ENCODE measurements at places on chromosomes 2 and 18.

DNA sequence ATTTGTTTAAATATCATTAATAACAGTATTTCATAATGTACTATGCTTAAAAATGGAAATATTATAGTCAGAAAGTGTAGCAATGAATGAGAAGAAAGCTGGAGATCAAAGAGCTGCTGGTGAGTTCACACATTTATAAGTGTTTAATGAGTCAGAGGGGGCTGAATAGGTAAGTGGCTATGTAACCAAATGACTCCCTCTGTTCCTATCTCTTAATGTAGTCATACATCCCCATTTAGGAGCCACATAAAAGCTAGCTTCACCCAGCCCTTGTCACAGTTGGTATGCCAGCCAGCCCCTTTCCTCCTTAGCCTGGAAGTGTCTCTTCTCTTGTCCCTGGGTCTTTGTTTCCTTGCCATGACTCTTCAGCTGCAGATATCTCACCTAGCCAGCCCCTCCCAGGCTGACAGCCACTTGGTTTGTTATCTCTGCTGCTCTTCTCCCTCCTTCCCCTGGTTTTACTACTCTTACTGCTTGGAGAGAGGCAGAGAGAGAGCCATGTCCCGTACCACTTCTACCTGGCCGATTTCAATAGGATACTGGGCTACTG, 438.6 kb upstream of the HNMT start:
- DNase-seq, result no peak

DNA sequence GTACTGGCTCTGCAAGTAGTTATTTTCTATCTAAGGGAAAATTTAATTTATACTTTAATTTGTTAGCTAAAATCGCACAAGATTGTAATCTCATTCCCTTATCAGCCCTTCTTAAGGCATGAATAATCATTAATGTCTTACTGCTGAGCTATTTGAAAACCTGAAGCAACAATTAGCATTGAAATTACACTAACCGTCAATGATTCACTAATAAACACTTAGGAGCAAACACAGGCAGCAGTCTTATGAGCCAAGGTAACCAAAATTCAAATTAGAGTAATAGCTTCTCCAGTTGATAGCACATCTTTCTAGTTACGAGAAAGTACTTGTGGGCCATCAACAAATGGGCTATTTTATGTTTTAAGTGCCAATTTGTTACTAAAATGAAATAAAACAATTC, 1289.7 kb downstream of the LRP1B start:
- DNase-seq, result no peak

DNA sequence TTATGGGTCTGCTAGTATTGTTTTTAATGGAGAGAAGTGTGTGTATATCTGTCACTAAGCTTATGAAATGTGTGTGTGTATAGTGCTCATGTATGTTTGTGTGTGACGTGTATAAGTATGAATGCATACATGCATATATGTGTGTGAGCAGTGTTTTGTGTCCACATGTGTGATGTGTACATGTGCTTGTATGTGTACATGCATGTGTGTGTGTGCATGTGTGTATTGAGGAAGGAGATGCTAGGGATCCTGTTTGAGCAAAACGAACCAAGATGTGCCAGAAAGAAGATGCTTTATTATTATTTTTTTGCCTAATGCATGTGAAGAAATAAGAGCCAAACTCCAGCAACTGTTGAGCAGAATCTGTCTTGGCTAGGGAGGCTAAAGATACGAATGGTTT, 301.3 kb upstream of the SKOR2 start:
- DNase-seq, result no peak

- DNase-seq, result no peak
These were observed 64.8 kb upstream of the DARS1 start for GRCh38 chr2:136049991-136050920.

DNA sequence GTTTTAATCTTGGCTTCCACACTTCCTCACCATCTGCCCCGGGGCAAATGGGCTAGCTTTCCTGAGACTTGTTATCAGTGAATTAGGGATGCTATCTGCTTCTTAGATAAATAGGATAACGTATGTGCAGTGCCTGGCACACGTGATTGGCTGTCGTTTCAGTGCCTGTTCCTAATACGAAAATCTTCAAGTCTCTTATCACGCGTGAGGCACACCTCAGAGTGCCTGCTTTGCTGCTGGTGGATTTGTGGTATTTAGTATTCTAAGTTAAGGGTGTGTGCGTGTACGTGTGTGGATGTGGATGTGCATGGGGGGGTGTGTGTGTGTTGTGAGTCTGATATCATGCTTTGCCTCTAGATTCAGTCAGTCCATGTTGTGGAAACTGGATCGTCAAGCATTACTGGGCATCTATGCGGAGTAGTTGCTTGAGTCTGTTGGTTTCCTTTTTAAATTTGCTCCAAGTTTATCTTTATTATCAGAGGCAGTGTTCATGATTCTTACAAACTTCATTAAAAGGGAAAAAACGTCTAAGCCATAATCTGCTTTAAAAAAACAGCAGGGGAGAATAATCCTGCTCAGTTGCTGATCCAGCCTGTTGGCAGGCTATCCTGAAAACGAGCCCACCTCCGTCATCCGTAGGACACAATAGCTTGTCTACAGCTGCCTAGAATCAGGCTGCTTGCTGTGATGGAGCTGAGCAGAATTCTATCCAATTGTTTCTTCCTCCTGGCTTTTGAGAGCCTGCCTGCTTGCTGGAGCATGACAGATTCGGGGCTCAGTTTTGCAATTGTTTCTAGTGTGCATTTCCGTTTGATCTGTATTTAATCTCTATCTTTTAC, 6.6 kb downstream of the SH3RF3 start:
- DNase-seq, result no peak

GRCh38 chr2:240467149-240467642, 31.7 kb downstream of the GPC1 start:
- peak; percentile 2 for DNase-seq

- no peak for DNase-seq
These were observed 267.6 kb upstream of the RAB12 start for GRCh38 chr18:8341481-8342230.

DNA sequence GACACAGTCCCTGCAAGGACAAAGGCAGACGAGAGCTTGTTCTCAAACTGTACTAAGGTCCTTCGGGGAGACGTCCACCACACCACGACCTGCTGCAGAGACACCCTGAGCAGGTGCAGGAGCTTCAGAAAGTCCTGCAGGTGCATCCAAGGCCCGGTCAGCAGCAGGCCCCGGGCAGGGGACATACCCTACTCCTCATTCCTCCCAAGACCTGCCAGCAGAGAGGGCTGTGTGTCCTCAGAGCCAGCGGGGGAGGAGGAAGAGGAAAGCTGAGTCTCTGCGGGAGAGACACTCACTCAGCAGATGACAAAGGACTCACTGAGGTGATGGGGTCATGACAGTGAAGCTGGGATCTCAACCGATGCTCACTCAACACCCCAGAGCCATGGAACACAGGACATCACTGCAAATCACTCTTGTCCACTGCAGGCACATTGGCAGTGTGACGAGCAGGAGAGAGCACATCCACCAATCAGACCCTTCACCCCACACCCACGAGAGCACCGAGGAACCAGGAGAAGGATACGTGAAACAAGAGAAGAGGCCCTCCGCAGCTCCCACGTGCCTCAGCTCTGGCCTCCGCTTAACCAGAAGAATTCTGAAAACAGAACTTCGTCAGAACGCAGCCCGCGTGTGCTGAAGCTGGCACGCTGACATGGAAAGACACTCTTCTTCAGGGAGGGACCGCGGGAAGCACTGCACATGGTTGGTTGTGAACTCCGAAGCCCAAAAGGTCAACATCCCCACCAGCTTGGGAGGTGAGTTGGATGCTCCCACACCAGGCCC, 9.3 kb downstream of the HDAC4 start:
- no peak for DNase-seq

GRCh38 chr2:237662671-237663093, 35.3 kb downstream of the LRRFIP1 start:
- DNase-seq, result no peak

DNA sequence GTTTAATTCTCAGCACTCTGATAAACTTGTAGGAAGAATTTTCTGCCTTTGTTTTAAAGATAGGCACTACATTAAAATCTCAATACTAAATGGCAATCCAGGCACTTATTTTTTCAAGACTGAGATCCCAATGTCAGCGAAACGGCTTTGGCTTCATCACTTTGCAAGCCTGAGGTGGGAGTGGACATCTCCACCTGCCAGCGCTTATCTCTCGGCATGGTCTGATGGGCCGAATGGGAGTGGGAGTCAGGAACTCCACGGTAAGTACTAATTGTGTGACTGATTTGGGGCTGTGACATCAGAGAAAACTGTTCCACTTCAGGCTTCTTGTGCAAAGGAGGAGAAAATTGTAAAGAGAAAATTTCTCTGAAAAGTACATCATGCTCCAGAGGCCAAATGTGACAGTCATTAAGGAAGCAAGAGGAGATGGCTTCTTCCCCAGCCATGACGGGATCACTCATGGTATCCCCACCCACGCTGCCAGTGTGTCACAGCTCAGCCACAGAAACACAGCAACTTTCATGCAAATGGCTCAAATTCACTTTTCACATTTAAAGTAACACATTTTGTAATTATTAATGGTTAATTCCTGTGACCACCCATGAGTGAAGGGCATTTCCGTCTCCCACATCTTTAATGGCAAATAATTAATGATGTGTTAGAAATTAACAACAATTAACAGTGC, 385.5 kb upstream of the HNRNPA3 start:
- no peak for DNase-seq

DNA sequence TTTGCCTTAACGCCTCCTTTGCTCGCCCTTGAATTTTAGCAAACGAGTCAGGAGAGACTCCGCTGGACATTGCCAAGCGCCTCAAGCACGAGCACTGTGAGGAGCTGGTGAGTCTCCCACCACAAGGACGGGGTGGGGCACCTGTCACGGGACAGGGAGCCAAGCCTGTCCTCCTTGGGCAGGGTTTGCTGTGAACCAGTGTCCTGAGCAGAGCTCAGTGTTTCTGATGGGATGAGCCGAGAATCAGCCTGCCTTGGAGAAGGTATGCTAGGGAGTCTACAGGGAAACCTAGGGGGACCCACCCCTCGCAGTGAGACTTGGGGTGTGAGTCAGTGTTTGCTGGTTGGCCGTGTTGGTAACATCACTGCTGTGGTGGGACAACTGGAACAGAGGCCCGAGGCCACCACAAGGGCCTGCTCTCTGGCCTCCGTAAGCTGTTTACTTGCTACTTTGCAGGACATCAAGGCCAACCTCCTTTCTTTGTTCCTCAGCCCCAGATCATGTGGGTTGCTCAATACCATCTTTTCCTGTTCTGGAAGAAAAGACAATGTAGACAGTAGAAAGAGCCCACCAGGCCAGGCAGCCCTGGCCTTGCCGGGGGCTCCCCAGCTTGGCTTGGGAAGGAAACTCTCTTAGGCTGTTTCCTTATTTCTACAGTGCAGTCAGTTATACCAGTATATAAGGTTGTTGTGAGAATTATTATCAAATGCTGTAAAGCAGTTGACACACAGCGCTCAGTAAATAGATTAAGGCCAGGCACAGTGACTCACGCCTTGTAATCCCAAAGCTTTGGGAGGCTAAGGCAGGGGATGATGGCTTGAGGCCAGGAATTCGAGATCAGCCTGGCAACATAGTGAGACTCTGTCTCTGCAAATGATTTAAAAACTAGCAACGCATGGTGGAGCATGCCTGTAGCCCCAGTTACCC, 42.4 kb downstream of the ITGB1BP1 start:
- no peak for DNase-seq

GRCh38 chr2:29192526-29192925, 77.3 kb downstream of the CLIP4 start:
- no peak for DNase-seq

GRCh38 chr2:109089602-109090300, 39.3 kb upstream of the SH3RF3 start:
- no peak for DNase-seq

DNA sequence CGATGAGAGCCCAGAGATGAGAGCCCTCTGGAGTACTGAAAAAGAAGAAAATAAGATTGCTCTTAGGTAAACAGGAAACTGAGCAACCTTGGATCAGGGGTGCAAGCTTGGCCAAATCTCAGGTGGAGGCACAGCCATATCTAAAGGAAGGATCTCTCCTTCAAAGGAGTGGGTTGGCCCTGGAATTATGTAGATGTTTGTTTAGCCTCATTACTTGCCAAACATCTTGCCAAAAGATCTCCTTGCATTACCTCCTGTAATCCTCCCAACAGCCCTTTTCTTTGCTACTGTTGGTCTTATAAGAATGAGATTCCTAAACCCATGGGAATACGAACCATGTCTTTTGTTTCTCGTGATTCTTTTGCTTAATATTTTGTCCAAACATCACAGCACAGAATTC, 332.6 kb upstream of the NCKAP5 start:
- no peak for DNase-seq

GRCh38 chr2:241091201-241091600, 10.9 kb downstream of the MTERF4 start:
- no peak for DNase-seq

DNA sequence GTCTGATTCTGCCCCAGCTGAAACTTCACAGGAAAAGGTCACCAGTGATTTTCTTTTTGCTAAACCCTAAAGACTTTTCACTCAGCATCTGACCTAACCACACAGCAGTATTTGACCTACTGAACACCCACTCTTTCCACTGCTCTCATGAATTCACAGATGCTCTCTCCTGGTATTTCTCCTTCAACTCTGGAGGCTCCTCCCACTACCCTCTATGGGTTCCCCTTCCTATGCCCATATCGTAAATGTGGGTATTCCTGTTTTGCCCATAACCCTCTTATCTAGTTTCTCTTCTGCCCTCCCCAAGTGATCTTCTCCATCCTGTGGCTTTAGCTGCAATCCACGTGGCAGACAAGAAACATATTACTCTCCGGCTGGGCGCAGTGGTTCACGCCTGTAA, 7.6 kb downstream of the PLEKHM3 start:
- no peak for DNase-seq

DNA sequence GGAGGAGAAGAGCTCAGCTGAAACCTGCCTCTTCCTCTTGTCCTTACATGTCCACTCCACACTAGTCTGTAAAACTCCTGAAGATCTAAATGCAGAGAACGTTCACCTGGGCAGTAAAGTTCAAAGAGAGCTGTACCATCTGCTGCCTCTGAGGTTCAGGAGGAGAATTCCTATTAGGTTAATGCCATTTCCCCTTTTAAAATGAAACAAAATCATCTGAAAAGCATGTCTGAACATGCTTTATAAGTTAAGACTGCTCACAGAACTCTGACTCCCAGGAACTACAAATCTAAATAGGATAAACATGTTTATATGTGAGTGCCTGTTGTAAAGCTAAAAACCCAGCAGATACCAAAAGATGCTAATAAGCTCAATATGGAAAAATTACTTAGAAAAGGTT, 164.4 kb downstream of the AFF3 start:
- no peak for DNase-seq

All from DND-41 (cell line).